ENCODE measurements at places on chromosomes 16 and 17.

- DNase-seq = no peak
Measured at GRCh38 chr17:39612291-39612894, 4.7 kb upstream of the NEUROD2 start.

DNA sequence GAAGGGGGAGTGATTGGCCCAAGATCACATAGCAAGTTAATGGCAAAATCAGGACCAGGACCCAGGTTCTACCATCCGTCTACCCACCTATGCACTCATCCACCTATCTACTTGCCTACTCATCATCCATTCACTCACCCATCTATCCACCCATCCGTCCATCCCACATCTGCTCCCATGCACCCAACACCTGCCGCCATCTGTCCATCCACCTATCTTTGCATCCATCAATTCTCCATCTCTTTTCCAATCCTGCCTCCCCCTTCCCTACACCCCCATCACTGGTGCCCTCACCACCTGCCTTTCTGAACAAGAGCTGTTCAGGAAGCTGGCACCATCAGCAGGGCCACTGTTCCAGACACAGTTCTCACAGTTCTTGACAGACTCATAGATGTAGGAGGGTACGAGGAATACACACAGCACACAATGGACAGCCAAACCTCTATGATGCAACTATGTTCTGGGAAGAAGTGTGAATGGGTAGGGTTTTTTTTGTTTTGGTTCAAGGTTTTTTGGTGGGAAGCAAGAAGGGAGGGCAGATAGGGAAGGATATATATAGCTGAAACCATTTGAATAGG lies 4.5 kb downstream of the SAMD14 start:
- DNase-seq = no peak

- no peak for DNase-seq
Measured at GRCh38 chr16:85220125-85220839, 108.0 kb upstream of the CIBAR2 start.

DNA sequence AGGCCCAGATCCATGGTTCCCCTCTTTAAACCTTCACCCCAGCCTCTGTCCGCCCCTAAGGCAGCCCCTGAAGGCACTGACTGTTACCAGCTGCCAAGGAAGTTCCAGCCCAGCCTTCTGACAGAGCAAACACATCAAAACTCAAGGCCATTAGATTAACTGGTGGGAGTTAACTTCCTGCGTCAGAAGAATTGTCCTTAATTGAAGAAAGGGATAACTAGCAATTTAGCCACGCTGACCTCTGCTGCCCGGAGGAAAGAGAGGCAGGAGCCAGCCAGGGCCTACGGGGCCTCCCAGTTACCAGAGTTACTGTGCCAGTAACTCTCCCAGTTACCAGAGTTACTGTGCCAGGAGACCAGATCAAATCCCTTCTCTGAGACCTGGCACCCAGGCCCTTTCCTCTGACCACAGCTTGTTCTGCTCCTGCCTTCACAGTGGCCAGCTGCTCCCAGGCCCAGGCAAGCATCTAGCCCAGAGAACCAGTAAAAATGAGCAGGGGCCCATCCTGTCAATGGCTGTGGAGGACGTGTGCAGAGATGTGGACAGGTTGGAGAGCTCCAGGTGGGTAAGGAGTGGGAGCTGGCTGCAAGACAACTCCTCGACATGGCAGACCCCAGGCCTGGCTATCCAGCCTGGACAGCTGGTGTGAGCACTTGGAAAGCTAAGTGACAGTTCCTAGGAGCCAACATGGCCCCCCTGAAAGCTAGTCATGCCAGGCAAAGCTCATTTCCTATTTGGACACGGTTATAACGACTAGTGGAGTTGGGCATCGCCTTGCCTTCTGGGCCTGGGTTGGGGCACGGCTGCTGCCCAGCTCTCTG lies 2.8 kb upstream of the PITPNM3 start:
- no peak for DNase-seq

DNA sequence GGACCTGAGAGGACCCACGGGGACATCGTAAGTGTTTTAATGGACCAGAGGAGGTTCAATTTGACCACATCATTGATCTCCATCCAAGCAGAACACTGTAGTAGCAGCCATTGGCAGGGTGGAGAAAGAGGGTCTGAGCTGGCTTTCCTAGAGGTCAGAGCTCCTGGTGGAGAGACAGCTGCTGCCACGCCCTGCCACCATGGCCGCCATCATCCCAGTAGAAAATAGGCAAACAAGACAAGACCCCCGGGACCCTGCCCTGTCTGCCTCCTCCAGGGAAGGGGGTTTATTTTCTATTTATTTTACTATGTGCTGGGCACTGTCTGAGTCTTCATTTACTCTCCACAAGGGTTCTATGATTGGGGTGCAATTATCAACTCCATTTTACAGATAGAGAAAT lies 11.4 kb upstream of the ITGA3 start:
- no peak for DNase-seq

GRCh38 chr17:37107406-37108083 lies 158.8 kb downstream of the AATF start:
- DNase-seq = no peak

GRCh38 chr17:50100480-50100883 lies 5.3 kb downstream of the PDK2 start:
- no peak for DNase-seq

DNA sequence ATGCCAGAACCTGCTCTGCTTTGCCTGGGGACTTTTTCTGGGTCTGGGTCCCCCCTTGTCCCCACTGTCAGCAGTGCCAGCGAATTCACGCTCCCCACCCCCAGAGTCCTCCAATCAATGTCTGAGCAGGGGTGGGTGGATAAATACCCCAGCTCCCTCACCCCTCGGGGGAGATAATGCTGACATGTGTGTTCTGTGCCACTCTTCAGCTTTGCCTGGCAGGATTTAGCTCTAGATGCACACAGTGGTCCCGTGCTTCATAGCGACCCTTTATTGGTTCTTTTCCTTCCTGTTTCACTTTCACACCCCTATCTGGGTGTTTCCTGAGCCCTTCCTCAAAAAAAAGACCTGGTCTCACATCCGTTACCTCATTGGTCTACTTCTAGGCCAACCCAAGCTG lies 277.0 kb downstream of the NPIPA8 start:
- DNase-seq = no peak

DNA sequence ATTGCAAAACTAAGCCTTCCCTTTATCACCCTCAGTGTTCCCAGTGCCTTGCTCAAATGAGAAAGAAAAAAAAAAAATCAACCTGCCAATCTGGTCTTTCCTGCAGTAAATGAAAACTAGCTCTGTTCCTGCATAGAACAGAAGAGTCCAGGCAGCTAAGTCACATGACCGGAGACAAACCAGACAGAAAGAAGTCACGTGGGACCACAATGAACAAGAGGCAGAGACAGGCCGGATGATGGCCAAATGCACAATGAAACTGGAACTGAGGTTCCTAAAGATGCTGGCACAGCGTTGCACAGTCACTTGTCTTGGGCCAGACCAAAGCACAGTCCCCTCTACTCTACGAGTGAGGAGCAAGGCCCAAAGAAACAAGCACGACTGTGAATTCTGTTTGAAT lies 172.5 kb downstream of the GRIN2A start:
- DNase-seq = no peak

DNA sequence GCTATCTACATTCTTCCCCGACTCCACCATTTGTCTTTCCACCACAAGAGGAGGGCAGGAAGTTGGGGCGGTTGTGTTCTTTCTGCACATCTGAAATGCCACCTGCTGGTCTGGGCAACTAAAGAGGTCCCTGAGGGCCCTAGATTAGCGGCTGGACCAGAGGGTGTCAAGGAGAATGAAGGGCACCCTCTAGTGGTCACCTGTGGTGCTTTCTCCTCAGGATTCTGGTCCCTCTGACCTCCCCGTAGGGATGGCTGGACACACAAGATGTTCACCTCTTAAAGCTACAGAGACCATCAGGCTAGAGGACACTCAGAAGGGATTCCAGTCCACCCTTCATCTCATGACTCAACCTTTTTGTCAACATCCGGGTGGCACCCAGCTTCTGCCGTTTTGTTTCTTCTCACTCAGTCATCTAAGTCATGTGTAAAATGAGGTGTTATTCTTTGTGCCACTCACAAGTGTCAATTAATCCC lies 2.9 kb upstream of the SCIMP start:
- DNase-seq = peak; percentile 37

DNA sequence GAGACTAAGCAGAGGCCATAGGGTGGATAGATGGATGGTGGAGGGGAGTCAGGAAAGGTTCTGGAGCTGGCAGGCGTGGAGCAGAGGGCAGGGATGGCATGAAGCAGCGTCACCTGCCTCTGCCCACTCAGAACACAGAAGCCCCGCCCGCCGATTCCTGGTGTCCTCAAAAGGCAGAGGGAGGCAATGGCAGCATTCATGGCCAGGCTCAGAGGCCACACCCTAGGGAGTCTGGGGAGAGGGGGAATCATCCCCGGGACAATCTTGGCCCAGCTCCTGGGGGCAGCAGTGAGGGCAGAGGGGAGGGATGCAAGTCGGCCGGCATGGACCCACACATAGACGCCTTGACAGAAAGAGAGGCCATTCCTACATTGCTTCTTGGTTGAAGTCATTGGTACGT lies 60.7 kb upstream of the CACNG4 start:
- DNase-seq = no peak

DNA sequence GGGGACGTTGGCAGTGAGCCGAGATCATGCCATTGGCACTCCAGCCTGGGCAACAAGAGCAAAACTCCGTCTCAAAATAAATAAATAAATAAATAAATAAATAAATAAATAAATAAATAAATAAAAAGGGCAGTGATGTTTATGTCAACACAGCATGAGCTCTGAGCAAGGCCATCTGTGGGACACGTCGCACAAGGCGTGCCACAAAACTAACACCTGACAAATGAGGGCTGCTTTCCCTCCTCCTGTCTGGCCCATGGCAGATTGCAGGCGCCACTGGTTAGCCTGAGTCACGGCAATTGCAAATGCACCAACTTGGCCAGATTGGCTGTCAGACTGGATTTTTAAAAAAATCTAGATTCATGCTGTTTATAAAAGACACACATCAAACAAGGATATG lies 25.9 kb upstream of the SPNS3 start:
- no peak for DNase-seq

DNA sequence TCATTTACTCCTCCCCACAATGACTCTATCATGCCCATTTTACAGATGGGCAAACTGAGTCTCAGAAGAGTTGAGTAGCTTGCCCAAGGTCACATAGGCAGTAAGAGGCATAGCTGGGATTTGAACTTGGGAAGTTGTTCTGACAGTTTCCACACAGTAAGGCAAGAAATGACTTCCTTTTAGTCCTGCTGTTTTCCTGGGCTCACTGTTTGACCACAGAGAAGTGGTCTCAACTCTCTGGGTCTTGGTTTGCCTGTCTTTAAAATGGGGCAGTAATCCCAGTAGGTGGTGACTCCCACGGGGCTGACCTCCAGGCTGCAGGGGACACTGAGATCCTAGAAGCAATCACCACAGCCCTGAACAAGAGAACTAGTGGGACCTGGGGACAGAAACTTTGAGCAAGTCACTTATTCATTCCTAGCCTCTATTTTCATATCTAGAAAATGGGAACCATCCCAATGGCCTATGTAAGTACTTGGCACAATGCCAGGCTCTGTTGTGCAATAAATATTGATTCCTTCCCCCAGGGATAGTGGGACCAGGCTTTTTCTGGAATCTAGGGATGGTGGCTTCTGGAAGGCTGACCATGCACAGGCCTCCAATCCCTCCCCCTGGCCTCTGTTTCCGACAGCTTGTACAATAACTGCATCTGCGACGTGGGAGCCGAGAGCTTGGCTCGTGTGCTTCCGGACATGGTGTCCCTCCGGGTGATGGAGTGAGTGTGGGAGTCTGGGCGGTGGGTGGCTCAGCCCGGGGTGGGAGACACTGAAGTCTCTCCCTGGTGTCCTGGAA lies 20.5 kb downstream of the DEXI start:
- DNase-seq = no peak

- no peak for DNase-seq
Measured at GRCh38 chr16:27781195-27781524, 231.2 kb downstream of the KATNIP start.

DNA sequence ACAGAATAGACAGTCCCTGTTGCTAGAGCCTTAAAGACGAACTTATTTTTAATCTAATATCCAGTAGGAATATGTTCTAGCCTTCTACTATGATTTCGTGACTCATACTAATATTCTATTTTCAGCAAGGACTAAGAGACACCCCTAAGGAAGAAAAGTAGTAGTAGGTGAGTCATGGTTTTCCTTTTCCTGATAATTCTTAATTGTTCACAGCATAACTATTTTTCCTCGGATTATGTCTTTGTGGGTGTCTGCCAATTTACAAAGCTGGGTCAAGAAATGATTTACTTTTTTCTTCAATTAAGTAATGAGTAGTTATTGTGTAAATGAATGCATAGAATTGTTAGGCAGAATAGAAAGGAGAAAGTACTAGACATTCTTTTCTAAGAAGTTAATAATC lies 292.2 kb downstream of the TOX3 start:
- no peak for DNase-seq

DNA sequence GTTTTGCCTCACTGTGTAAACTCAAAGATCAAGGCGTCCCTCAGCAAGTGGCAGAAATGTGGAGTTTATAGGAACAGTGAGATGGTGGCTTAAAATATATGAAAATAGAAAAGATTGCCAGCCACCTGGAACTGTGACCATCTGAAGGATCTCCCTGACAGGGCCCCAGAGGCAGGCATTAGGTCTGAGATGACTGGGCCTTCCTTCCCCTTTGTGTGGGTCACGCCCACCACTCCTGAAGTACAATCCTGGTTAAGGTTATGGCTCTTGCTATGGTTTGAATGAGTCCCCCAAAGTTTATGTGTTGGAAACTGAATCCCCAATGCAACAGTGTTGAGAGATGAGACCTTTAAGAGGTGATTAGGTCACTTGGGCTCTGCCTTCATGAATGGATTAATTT lies 6.4 kb downstream of the ST6GALNAC2 start:
- no peak for DNase-seq

GRCh38 chr16:26345966-26346365 lies 654.2 kb downstream of the HS3ST4 start:
- no peak for DNase-seq

- DNase-seq = peak; percentile 5
Measured at GRCh38 chr16:83744441-83744981, 63.3 kb upstream of the HSBP1 start.

GRCh38 chr17:42675965-42676423 lies 800 bp downstream of the PLEKHH3 start:
- DNase-seq = no peak

DNA sequence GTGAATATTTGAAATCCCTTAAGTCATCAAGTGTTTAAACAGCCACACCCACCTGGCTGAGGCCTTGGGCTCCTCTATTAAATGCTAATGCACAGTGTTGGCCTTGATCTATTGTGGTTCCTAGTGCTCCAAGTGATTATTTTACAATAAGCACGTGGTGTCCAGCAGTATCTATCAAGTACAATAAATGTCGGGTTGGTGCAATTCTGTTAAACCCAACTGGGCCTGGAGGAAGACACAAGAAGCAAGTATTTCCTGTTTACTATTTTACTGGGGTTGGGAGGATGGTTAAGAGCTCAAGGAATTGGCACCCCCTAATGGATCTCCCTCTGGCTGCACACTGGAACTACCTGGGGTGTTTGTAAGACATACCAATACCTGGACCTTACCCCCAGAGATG lies 72.1 kb upstream of the HNF1B start:
- DNase-seq = no peak

DNA sequence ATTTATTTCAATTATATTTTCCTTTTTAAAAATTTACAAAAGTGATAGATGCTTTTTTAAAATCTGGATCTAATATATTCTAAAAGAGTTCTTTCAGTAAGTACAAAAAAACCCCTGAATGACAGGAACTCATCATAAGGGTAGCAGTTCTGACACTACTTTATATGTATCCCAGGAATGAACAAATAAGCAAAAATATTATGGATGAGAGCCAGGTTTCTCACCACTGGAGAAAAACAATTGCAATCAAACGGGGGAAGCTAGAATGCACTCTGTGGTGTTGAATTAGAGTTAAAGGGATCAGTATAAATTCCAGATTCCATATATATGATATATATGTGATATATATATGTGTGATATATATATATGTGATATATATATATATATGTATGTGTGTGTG lies 23.2 kb upstream of the NDRG4 start:
- DNase-seq = no peak

Data from stimulated activated CD8-positive, alpha-beta memory T cell treated with anti-CD3 and anti-CD28 coated beads, Interleukin-7, amount 100 ng/mL, for 4 hours (primary cell).